ENCODE measurements at places on chromosomes 11 and 22.

GRCh38 chr11:30107899-30108298, 91.1 kb upstream of the KCNA4 start:
- DNase-seq, result no peak

- DNase-seq, result no peak
These were observed 16.7 kb downstream of the TECTA start for GRCh38 chr11:121117788-121118187.

DNA sequence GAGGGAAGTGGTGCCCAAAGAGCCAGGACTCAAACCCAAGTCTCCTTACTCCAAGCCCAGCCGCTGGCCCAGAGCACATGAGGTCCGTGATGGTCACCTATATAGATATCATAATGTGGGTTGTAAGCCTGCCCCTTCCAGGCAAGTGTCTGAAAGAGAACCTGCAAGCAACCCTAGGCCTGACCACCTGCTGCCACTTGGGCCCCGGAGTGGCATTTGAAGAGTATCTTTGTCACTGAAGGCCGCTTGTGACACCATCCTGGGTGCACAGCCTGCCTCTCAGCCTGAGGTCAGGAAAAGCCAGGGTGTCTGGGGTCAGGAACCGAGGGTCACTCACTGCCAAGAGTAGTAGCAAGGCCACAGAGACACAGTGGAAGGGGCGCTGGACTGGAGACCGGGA, 32.4 kb downstream of the OTOG start:
- no peak for DNase-seq

DNA sequence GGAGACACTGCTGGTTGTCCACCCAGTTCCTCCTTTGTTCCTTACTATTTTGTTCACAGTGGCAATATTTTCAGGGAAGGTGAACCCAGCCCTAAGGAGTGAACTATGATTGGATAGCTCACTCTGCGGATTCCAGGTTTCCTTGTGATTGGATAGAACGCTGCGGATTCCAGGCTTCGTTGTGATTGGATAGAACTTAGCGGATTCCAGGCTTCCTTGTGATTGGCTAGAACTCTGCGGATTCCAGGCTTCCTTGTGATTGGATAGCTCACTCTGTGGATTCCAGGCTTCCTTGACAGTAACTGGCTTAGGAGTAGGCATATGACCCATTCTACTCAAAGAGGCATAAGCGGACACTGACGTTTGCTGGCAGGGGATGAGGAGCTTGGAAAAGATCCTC, 28.6 kb upstream of the ADA2 start:
- DNase-seq, result no peak

DNA sequence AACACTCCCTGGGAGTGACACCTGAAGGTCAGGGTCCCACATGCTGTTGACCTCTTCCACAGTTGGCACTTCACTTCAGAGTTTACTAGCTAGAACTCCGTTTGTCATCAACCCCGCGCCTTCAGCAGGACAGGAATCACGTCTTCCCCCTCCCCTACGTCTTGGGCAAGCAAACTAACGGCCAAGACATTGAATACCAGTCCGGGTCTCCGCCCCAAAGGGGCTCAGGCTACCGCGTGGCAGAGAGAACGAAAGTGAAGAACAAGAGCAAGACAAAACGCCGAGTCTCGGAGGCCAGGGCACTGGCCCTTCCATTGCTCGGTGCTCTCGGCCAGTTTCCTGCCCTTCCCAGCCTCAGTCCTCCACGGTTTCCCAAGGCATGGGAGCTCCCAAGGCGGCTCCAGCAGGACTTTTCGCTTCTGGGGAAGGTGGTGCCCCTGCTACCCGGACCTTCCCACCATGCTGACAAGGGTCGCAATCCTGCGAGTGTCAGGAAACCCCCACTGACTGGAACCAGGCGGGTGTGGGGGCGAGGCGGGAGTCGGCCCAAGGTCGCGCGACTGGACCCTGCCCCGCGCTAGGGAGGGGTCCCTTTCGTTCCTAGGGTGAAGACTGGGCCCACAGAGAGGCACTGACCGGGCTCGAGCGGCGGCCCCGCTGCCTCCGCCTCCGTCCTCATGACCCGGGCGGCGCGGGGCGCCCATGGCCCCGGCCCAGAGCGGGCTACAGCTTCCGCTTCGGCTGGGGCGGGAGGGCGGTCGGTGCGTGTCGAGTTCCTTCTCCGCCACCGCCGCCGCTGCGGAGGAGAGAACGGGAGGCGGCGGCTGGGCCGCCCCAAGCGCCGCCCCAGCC, at the start of gene GUCD1:
TSS of gene GUCD1 (minus strand) at position 826 of the 852 bp plus-strand sequence. CDS start at position 679, 147 bp downstream.
- peak; percentile 11 for DNase-seq

GRCh38 chr11:1828542-1828941, 6.2 kb upstream of the SYT8 start:
- no peak for DNase-seq

DNA sequence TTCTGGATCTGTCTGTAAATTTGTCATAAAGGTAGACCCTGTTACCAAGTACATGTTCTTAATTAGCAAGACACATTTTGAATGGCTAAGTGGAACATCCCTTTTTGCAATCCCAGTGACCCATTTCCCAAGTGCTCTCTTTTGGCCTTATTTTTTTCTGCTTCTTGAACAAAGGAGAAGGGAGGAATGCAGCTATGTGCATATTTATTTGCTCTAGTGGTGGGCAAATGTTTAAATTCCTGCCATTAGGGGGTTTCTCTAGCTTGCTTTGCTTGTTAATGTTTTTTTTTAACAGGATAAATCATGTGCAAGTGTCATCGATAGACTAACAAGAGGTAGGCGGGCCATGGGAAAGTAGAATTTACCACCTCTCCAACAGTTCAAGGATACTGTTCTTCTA, 135.7 kb downstream of the COMMD9 start:
- DNase-seq, result no peak

DNA sequence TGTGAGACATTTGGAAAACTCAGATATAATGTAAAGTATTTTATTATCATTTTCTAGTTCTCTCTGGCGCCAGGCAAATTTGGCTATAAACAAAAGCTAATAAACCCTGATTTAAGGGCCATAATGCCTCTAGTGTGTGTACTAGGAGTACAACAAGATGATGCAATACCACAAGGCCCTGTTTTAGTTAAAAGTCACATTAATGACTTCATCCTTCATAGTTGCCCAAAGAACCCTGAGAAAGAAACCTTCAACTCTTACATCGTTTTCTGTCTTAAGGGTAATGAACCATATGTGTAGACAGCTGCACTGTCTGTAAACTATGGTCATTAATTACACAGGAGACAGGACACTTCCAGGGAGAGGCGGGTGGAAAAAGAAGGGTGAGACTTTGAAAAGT, 538.4 kb downstream of the FAM181B start:
- no peak for DNase-seq
